ENCODE measurements at places on chromosomes 1 and 21.

GRCh38 chr1:153533689-153534201 lies 2.0 kb downstream of the S100A6 start:
- no peak for DNase-seq

- DNase-seq, result no peak
These were observed 178.1 kb downstream of the PLA2G4A start for GRCh38 chr1:187006896-187007295.

DNA sequence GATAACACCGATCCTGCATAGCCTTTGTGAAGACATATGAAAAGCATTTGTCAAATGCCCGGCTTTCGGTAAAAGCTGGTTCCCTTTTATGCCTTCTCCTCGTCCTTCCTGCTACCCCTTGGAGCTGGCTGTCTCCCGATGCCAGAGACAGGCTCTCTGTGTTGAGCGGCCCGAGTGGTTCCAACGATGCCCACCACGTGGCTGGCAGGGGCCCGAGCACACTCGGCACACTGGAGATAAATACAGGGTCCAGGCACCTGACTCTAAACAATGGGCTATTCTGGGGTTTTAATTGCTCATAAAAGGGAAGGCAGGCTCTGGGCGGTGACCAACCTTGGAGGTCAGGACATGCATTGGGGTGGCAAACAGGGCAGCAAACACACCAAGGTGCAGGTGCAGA lies 207.1 kb downstream of the HIVEP3 start:
- no peak for DNase-seq

DNA sequence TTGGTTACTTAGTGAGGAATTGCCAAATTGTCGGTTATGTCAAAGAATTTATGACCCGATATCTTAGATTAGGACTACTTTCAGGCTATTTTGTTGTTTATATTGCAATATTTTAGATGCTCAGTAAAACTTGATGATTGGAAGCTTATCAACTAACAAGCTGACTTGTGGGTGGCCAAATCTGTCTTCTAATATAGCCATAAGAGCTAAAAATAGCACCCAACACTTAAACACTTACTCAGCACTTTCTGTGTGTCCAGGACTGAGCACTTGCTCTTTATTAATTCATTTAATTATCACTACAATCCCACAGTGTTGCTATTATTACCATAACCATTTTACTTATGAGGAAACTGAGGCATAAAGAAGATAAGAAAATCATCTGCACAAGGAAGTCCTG lies 50.4 kb downstream of the RWDD3 start:
- no peak for DNase-seq

DNA sequence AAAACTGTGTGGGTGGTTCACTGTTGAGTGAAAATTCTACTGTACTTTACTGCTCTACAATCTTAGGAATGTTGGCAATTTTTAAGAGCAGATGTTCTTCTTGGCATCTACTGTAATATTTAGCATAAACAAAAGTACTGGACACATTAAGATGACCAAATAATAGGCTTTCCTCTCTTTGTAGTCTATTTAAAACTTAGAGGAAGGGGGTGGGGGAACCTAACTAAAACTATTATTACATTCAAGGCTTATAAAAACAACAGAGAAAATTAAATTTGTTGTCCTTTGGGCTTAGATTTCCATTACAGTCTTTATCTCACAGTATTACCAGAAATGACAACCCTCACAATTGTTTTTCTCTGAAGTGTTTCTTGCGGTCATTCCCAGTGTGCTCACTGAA lies 181.2 kb downstream of the PLPPR4 start:
- no peak for DNase-seq

- DNase-seq, result no peak
These were observed 652 bp downstream of the SNAPIN start for GRCh38 chr1:153659175-153659534.

GRCh38 chr1:160641323-160642280 lies 5.2 kb downstream of the SLAMF1 start:
- no peak for DNase-seq

- DNase-seq, result peak; percentile 50
These were observed 70.0 kb downstream of the CLCA4 start for GRCh38 chr1:86616871-86617270.

DNA sequence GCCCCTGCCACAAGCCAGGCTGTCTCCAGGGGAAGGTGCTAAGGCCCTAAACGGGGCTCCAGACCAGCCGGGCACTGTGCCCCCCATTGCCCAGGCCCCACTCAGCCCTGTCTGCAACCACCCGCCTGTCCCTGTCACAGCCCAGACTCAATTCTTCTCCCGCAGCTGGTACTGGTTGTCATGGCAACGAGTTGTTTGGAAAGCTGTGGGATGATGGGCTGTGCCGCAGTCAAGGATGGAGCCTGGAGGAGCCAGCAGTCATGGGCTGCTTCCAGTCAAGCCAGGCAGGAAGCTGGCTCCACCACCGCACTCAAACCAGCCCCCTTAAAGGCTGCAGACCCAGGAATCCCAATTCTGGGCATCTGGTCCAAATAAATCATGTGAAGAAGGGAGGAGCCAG lies 4.2 kb downstream of the SPOCD1 start:
- DNase-seq, result peak; percentile 97
